ENCODE measurements at places on chromosomes 6 and 20. TPM values are rescaled to one million over a fixed set of nuclear protein-coding genes. Genes with fewer than 3 reads are reported as not detected.
A peak's percentile ranks its signal among the peaks of the same experiment; 100 is the strongest.

GRCh38 chr6:23180504-23181293 lies 611.3 kb downstream of the HDGFL1 start:
- DNase-seq, result no peak

DNA sequence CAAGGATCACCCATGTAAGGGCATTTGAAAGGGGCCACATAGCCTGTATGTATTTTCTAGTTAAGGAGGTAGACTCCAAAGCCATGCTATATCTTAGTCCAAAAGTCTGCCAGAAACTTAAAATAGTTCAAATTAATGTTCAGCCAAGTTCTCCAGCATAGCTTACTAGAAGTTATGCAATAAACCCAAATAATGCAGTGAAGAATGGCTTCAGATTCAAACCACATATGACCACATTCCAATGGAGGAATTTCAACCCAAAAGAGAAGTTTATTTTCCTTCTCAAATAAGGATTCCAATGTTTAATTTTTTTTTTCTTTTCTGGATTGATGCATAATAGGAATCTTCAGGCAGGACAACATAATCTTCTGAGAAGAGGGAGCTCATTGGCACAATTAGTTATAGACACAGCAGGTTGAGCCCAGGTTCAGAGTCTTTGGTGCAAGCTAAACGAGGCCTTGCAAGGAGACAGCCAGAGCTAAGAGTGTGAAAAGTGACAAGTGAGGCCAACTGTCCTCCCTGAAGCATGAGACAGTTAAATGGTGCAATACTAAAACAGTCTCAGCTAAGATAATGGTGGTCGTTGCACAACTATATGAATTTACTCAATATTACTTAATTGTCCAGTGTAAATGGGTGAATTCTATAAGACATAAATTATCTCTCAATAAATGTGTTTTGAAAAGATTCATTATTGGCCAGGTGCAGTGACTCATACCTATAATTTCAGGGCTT lies 598.8 kb upstream of the CDH4 start:
- no peak for DNase-seq

DNA sequence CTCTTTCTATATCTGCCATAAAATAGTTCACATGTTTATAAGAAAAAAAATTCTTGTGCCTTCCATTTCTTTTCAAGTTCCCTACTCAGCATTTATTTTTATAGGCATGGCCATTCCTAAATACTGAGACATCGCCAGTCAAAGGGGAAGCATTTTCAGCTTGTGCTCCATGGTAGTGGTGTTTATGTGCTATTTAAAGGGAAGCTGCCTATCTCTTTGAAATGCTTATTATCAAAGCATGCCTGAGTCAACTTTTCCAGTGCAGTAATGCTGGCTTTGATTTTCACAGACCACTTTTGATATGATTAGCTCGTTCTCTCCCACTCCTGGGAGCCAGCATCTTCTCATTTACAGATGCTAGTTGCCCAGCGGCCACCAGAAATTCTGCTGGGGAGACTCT lies 124.1 kb upstream of the RIN2 start:
- no peak for DNase-seq

GRCh38 chr6:41200296-41200900 lies 551 bp downstream of the TREML2 start:
- DNase-seq, result no peak

DNA sequence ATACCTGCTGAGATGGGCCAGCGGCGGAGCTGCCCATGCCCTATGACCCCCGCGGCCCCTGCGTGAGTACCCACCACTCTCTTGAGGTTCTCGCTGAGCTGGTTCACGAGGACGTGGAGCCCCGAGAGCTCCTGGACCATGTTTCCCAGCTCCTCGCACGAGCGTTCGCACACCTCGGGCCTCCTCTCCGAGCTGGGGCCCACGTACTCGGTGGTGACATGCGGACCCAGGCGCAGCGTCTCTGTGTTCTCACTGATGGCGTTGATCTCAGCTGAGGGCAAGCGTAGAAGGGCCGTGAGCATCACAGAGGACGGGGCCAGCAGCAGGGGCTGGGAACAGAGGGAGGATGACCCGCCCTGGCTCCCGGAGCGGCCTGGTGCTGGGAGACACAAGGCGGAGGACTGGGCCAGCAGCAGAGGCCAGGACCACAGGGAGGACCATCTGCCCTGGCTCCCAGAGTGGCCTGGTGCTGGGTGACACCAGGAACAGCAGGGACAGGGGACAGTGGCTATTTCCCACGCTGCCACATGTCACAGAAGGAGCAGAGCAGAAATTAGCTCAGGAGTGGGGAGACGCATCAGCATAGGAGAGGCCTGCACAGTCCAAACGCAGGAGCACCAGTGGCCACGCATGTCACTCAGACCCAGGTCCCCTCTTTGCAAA lies 11.8 kb downstream of the THBS2 start:
- no peak for DNase-seq

DNA sequence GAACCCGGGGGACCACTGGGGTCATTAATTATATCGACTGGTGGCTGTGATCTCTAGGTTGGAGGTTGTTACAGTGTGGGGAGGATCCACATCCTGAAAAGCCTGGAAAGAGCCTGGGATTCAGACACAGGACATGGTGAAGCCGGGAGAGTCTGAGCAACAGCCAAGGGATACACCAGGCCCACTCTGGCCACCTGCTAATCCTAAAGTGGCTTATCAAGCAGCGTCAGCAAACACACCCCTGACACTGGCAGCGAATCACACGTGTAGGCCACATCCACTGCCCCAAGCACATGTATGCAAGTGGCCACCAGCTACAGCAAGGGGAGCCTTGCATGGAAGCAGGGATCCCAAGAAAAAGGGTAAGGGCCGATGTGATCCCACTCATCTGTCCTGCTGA lies 41.0 kb downstream of the GFOD1 start:
- DNase-seq, result no peak

- DNase-seq, result no peak
Observed at GRCh38 chr6:30319146-30319835, 7.4 kb upstream of the TRIM39 start.

- DNase-seq, result peak; percentile 45
Observed at GRCh38 chr6:130900913-130901312, 73.7 kb downstream of the SMLR1 start.

DNA sequence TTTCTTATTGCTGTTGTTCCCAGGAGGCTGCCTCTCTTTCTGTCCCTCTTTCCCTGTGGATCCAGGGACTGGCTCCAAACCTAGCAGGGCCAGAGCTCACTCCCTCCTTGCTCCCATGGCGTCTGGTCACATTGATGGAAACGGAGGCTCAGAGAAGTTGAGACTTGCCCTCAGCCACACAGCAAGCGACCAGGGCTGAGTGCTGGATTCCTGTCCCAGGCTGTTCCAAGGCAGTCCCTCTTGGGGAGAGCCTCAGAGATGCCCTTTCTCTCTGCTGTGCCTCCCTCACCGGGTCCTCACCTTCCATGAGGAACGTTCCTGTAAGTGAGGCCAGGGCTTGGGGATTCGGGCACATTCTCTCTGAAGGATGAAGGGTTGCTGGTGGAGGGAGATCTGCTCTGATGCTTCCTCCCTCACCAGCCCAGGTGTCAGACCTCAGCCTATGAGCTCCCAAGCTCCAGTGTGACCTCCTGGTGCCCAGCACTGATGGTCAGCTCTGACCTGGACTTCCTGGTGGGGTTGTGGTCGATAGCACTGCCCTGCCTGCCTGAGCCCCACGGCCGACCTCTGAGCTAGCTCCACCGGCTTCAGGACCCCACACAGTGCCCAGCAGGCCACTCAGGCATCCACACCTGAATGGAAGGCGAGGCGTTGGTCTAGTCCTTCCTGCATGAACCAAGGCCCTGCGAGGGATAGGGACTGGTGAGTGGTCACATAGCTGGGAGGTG lies 26.8 kb downstream of the SUN5 start:
- DNase-seq, result no peak

DNA sequence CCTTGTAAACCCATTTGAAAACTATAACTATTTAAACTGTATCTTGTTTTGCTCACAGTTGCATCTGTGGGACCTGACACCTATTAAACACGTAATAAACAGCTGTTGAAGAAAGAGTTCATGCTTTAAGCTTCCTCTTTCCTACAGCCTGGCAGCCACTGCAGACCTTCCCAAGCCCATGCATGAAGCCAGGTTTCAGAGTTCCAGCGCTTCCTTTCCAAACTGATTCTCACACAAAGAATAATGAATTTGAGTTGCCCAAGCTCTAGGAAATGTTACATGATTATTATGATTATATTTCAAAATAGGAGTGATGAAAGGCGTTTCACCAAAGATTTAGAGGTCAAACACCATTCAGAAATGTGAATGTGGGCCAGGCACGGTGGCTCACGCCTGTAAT lies 3.7 kb downstream of the AGPAT4 start:
- DNase-seq, result no peak

The SAPCD1 gene
- total RNA-seq, result not detected

The SYCP2L gene
- total RNA-seq, result 0.29 TPM

The APOM gene
- total RNA-seq, result 2.9 TPM

The OGFR gene
- 42.9 TPM for total RNA-seq

The CST9 gene
- not detected for total RNA-seq

The TRIM31 gene
- not detected for total RNA-seq

Data from gastrocnemius medialis (tissue), 4 donors.